ENCODE measurements at places on chromosomes 16 and 17.
A peak's percentile ranks its signal among the peaks of the same experiment; 100 is the strongest.

DNA sequence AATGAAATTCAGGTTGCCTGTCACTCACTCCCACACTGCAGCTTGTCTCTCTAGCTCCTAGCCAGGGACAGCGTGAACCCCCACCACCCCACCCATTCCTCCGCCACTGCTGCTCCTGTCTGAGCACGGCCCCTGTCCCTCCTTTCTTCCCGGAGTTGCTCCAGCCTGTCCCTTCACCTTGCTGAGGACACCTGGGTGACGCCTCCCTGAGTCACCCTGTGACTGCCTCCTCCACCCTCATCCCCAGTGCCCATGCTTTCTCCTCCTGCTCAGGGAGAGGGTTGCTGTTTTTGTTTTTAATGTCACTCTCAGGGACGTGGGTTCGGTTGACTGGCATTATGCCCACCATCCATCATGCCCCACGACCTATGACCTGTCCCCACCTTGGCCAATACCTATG, 25.8 kb upstream of the NAT9 start:
- no peak for DNase-seq

- no peak for DNase-seq
These were observed 195.5 kb downstream of the HAPSTR1 start for GRCh38 chr16:9286930-9287329.

DNA sequence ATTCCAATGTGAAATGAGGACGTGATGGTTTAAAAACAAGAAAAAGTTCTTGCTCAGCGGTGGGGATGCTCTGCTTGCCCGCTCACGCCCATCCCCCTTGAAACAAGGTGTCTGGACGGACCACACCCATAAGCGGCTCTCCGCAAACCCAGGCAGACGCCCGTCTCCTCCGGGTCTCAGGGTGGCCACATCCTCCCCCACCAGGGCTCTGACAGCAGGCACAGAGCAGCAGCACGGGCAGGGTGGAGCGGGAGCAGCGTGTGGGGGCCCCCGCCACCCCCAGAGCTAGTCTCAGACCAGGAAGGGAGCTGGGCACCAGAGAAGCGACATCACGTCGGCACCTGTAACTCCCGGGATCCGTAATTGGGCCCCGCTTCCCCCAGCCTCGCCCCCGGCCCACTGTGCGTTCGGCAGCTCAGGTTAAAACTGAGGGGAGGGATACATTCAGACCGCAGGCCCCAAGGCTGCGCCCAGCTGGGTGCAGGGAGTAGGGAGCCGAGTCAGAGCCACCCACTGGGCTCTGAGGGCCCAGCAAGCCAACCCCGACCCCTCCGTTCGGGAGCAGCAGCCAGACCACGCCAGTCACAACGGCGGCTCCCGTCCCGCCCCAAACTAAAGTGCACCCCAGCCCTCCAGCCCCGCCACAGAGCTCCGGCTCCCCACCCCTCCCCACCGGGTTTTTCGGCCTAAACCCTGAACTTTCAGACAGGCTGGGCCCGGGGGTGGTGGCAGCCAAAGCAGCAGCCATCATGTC, 22.0 kb downstream of the CLUH start:
- peak; percentile 51 for DNase-seq

DNA sequence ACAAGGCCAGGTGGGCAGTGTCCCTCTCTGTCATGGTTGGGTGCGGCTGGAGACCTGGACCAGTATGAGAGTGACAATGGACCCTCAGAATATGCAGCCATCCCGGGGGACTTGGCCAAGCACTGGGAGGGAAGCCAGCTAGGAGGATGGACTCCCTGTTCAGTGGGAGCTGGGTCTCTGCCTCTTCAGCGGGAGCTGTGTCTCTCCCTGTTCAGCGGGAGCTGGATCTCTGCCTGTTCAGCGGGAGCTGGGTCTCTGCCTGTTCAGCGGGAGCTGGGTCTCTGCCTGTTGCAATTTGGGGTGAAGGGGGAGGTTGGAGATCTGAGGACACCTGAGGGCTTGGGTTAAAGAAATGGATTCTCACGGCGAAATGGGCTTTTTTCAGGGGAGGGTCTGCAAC, 3.8 kb upstream of the PRSS33 start:
- DNase-seq, result no peak
